ENCODE measurements at places on chromosomes 6 and 20.

- no peak for ATAC-seq
Measured at GRCh38 chr20:46963196-46963529, 68.5 kb downstream of the EYA2 start.

- ATAC-seq: no peak
Measured at GRCh38 chr20:52800734-52801627, 171.2 kb upstream of the TSHZ2 start.

DNA sequence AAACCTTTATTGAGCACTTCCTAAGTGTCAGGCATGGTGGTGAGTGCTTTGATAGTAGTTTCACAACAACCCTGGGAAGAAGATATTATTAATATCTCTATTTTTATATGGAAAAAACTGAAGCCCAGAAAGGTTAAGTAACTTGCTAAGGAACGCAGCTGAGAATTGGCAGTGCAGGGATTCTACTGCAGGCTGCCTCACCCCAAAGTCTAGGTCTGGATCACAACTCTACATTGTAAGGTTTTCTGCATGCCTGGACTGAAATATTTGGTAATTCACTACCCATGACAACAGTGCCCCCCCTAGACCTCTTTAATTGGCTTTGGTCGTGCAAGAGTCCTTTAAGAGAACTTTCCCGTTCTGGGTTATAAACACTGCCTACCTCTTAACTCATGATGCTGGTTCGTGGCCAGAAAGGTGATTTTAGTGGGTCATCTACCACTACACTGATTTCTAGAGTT lies 67.1 kb upstream of the KCNQ5 start:
- no peak for ATAC-seq

DNA sequence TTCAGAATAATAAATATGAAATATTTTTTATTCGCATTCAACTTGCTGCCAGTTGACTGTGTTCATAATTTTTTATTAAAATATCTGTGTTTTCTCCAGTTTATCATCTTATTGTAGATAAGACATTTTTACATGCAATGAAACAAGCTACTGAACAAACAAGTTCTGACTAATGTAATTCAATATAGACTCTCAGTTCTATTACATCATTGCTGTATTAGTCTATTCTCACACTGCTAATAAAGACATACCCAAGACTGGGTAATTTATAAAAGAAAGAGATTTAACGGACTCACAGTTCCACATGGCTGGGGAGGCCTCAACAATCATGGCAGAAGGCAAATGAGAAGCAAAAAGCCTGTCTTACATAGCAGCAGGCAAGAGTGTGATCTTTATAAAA lies 1357.7 kb upstream of the CITED2 start:
- no peak for ATAC-seq

GRCh38 chr6:152094276-152094675 lies 286.8 kb downstream of the ESR1 start:
- ATAC-seq: no peak

GRCh38 chr6:30940361-30940986 lies at the start of gene MUCL3:
Gene MUCL3 (plus strand): TSS chr6:30940973. CDS start chr6:30941000, 27 bp downstream.
- no peak for ATAC-seq

GRCh38 chr6:32835167-32835893 lies 3.2 kb downstream of the TAP2 start:
- no peak for ATAC-seq

DNA sequence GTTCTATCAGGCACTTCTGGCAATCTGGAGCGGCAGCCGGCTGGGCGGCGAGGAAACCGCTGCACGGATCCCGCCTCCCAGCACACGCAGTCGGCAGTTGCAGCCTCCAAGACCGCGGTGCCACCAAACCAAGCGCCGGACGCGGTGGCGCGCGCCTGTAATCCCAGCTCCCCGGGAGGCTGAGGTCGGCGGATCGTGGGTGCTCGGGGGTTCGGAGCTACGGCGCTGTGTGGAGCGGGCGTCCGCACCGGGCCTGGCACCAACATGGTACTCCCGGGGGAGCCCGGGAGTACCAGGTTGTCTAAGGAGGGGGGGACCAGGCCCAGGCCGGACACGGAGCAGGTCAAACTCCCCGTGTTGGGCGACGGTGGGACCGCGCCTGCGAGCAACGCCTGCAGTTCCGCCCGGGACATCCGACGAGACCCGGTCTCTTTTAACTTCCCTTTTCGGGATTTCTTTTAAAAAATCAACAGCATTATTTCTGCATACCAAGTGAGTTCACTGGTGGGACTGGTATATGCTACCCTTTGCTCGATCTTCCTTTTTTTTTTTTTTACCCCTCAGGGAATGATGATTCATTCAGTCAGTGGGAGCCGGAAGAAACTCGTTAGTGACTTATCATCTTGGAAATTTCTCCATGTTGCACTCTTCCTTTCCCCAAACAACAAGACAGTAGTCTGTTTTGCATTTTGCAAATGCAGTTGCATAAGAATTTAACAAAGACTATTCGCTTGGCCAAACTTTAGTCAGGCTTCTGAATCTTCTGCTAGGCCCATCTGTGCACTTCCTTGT lies 27.6 kb downstream of the ZNF311 start:
- peak; percentile 25 for ATAC-seq

GRCh38 chr6:146277142-146277541 lies 248.3 kb downstream of the GRM1 start:
- no peak for ATAC-seq

DNA sequence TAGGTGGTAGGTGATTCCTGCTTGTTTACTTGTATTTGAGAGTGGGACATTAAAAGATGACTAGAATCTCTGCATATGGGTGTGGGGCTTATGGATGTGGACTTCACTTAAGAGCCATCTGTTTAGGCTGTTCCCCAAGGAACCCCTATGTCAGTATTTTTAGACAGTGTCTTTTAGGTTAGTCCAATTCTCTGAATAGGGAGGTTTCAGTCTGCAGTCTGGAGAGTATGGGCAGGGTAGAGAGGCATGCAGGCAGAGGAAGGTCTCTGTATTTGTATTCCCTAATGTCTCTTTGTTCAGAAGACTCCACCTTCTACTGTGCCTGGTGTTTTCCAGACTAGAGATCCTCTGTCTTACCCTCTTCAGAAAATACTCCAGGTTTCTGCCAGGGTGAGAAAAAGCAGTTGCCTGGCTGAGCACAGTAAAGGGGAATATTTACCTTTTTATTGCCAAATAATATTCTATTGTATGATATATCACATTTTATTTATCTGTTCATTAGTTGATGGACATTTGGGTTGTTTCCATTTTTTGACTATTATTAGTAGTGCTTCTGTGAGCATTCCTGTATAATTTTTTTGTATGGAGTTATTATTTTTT lies 19.1 kb downstream of the SLX4IP start:
- no peak for ATAC-seq

DNA sequence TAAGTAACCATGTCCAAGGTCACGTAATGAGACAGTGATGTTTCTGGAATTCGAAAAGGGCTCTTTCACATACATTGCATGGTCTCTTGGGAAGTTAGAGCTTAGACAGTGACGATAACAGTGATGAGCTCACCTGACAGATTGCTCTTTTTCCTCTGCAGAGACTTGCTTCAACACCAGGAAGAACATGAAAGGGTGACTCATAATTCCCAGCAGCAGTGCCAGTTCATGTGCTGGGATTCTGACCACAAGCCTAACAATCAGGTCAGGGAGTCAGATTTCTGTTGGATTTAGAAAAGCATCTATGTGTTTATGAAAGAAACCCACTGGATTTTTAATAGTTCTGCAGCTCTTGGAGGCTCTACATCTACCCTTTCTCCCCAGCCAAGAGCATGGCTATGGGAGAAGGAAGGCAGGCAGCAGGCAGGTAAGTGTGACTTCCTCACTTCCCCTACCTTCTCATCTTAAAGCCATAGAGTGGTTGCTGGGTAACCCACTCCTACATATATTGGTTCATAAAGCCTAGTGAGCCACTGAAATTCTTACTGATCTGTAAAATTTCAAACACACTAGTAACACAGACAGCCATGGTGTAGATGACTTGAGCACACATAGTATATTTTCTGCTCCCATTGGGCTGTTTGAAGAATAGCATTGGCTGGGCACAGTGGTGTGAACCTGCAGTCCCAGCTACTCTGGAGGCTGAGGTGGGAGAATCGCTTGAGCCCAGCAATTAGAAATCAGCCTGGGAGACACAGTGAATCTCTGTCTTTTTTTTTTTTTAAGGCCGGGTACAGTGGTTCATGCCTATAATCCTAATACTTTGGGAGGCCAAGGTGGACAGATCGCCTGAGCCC lies 44.4 kb upstream of the LOC128125822 start:
- ATAC-seq: no peak

DNA sequence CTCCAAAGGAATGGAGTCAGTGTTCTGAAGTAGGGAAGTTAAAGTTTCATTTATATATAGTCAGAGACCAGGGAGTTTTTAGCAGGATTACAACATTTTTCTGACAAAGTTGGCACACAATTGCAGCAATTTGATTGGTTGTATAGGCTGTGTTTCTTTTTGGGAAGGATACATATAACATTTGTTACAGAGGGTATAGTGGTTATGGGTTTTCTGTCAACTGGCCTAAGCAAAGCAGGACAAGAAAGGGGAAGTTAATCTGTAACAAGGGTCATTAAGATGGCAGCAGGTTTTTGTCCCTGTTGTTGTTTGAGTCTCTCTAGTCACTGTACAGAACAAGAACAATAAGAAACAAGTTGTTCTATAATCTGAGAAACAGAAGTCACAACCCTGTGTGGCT lies 41.4 kb downstream of the TPD52L1 start:
- no peak for ATAC-seq

- ATAC-seq: peak; percentile 89
Measured at GRCh38 chr6:14025160-14025559, 92.4 kb upstream of the CD83 start.
